ENCODE measurements at places on chromosomes 2 and 18. TPM values are rescaled to one million over a fixed set of nuclear protein-coding genes. Genes with fewer than 3 reads are reported as not detected.

RAB17 gene
- total RNA-seq: 0.55 TPM

OR6B2 gene
- not detected for total RNA-seq

RAB31 gene
- 30.5 TPM for total RNA-seq

SH3RF3 gene
- 9.4 TPM for total RNA-seq

DYNC1I2 gene
- total RNA-seq: 138 TPM

SETBP1 gene
- total RNA-seq: 4.2 TPM

ASAP2 gene
- total RNA-seq: 79.2 TPM

GRCh38 chr18:56283316-56283715 is 355.1 kb downstream of the TXNL1 start:
- H3K27me3 ChIP-seq: no peaks in the 10 kb centered on the region
- DNase-seq: no peak
- no peak overlapping the region for H3K4me3 ChIP-seq

- no peaks in the 10 kb centered on the region for H3K36me3 ChIP-seq
- no peak overlapping the region for H3K27ac ChIP-seq
- H3K4me3 ChIP-seq: no peak overlapping the region
- DNase-seq: peak; percentile 90
- H3K4me1 ChIP-seq: peaks cover 19% of the 10 kb centered on the region
- no peaks in the 10 kb centered on the region for H3K27me3 ChIP-seq
Observed at GRCh38 chr2:42859006-42859552, 66.7 kb upstream of the HAAO start.

- peaks cover 21% of the 10 kb centered on the region for H3K4me1 ChIP-seq
- DNase-seq: peak; percentile 63
- H3K36me3 ChIP-seq: no peaks in the 10 kb centered on the region
- no peaks in the 10 kb centered on the region for H3K27me3 ChIP-seq
- no peak overlapping the region for H3K4me3 ChIP-seq
- H3K27ac ChIP-seq: peak overlapping the region; percentile 80
Observed at GRCh38 chr2:178819992-178820391, 12.8 kb upstream of the TTN start.

- no peaks in the 10 kb centered on the region for H3K4me1 ChIP-seq
- H3K4me3 ChIP-seq: no peak overlapping the region
- H3K27me3 ChIP-seq: no peaks in the 10 kb centered on the region
- no peaks in the 10 kb centered on the region for H3K36me3 ChIP-seq
Observed at GRCh38 chr2:160592993-160593392, 99.4 kb upstream of the RBMS1 start.

DNA sequence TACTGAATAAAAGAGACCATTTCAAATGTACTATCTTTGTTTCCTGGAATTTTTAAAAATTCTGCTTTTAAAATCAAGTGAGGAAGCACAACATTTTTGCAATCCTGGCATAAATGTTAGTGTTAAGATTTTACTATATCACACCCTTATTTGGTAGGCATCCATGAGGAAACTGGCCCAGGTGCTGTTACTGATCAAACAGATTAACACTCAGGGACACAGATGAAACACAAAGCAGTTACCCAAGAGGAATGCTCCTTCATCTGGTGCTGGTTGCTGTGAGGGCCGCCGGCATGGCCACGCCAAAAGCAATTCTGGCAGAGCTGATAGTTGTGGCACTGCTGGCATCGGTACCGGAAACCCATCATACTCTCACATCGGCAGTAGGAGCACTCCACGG is 96.8 kb downstream of the DTNB start:
- H3K4me1 ChIP-seq: no peaks in the 10 kb centered on the region
- H3K4me3 ChIP-seq: no peak overlapping the region
- no peak for DNase-seq
- H3K27ac ChIP-seq: no peak overlapping the region

GRCh38 chr2:187917535-187917934 is 363.3 kb upstream of the TFPI start:
- H3K4me3 ChIP-seq: no peak overlapping the region
- DNase-seq: no peak
- H3K4me1 ChIP-seq: peaks cover 2% of the 10 kb centered on the region
- no peak overlapping the region for H3K27ac ChIP-seq

GRCh38 chr2:116319935-116320334 is 1494.6 kb upstream of the DDX18 start:
- H3K4me3 ChIP-seq: no peak overlapping the region
- no peaks in the 10 kb centered on the region for H3K36me3 ChIP-seq
- no peaks in the 10 kb centered on the region for H3K27me3 ChIP-seq

DNA sequence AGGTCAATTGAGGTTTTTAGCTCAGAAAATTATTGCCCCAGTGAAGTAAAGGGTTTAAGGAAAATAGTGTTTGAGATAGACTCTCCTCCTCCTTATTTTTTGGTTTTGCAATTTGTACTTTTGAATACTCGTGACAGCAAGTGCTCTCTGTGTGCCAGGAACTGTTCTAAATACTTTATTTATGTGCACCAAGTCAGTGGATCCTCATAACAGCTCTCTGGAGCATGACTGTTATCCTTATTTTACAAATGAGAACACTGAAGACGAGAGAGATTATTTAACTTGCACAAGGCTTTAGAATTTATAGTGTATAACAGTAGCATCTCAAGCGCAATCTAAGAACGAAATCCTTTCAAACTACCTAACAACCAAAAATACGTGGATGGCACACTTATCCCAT is 24.7 kb downstream of the BABAM2 start:
- no peaks in the 10 kb centered on the region for H3K27me3 ChIP-seq
- peaks cover 6% of the 10 kb centered on the region for H3K4me1 ChIP-seq
- no peaks in the 10 kb centered on the region for H3K36me3 ChIP-seq
- no peak for DNase-seq
- no peak overlapping the region for H3K27ac ChIP-seq

GRCh38 chr2:98768384-98769113 is 37.6 kb upstream of the MGAT4A start:
- no peaks in the 10 kb centered on the region for H3K27me3 ChIP-seq
- H3K4me3 ChIP-seq: no peak overlapping the region
- H3K36me3 ChIP-seq: no peaks in the 10 kb centered on the region
- peak; percentile 83 for DNase-seq
- peaks cover 17% of the 10 kb centered on the region for H3K4me1 ChIP-seq
- peak overlapping the region; percentile 77 for H3K27ac ChIP-seq

DNA sequence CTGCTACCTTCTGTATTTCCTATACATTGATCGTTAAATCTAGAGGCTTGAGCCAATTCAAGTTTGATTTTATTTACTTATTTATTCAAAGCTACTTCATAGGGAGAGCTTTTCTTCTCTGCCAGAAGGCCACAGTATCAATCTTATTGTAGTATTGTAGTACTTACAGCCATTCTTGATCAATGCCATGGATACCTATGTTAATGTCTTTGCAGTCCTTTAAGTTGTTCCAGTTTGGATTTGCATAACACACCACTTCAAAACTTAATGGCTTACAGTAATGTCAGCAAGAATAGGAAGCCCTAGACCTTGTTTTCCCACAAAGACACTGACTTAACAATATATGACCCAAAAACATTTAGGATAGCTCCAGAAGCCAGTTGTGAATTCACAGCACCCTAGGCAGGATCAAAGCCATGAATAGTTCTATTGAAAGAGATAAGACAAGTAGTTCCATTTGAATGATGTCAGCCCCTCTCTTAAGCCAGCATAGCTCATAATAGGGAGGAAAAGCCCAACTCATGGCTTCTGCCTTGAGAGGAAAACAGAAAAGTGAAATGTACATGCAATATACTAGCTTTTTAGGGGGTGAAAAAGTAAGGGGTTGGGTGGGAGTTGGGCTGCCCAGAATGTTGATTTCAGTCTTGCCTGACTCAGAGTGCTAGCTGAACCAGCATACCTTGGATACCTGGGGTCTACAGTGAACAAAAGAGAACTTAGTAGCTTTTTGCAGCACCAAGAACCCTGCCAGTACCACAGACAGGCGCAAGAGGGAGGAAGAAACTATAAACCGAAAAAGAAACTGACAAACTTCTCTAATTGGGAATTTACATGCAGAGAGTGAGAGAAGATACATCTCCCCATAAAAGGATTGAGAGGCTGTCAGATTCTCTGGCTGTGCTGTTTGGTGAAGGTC is 101.4 kb downstream of the CAMKMT start:
- H3K4me3 ChIP-seq: no peak overlapping the region
- H3K36me3 ChIP-seq: no peaks in the 10 kb centered on the region
- no peak overlapping the region for H3K27ac ChIP-seq
- H3K27me3 ChIP-seq: no peaks in the 10 kb centered on the region
- DNase-seq: no peak
- H3K4me1 ChIP-seq: no peaks in the 10 kb centered on the region

DNA sequence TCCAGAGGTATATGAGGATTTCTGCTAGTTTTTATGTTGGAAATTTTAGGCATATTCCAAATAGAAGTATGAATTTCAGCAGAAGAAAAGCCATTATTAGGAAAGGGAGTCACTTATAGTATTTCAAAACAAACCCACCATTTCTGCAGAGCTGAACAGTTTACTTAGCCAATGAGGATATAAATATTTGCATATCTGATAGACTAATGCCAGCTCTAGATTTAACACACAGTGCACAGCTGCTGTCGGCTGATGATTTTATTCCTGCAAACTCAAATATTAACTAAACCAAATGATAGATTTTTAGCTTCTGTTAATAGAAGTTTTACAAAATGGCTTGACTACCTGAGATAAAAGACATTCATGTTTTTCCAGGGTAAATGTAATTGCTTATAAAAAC is 375.8 kb upstream of the FANCL start:
- H3K36me3 ChIP-seq: no peaks in the 10 kb centered on the region
- H3K27ac ChIP-seq: no peak overlapping the region
- no peak overlapping the region for H3K4me3 ChIP-seq
- H3K4me1 ChIP-seq: peaks cover 35% of the 10 kb centered on the region

GRCh38 chr2:100365434-100365833 is 43.1 kb upstream of the LONRF2 start:
- no peak overlapping the region for H3K4me3 ChIP-seq
- H3K27ac ChIP-seq: no peak overlapping the region
- DNase-seq: no peak
- no peaks in the 10 kb centered on the region for H3K4me1 ChIP-seq
- H3K27me3 ChIP-seq: no peaks in the 10 kb centered on the region
- no peaks in the 10 kb centered on the region for H3K36me3 ChIP-seq

All from endothelial cell of umbilical vein (primary cell).